ENCODE measurements at places on chromosomes 7 and 10. TPM values are rescaled to one million over a fixed set of nuclear protein-coding genes. Genes with fewer than 3 reads are reported as not detected.

CCM2 gene
- 45.4 TPM for total RNA-seq

GRCh38 chr10:96648297-96648696, 61.5 kb upstream of the TM9SF3 start:
- no peak for DNase-seq

DNA sequence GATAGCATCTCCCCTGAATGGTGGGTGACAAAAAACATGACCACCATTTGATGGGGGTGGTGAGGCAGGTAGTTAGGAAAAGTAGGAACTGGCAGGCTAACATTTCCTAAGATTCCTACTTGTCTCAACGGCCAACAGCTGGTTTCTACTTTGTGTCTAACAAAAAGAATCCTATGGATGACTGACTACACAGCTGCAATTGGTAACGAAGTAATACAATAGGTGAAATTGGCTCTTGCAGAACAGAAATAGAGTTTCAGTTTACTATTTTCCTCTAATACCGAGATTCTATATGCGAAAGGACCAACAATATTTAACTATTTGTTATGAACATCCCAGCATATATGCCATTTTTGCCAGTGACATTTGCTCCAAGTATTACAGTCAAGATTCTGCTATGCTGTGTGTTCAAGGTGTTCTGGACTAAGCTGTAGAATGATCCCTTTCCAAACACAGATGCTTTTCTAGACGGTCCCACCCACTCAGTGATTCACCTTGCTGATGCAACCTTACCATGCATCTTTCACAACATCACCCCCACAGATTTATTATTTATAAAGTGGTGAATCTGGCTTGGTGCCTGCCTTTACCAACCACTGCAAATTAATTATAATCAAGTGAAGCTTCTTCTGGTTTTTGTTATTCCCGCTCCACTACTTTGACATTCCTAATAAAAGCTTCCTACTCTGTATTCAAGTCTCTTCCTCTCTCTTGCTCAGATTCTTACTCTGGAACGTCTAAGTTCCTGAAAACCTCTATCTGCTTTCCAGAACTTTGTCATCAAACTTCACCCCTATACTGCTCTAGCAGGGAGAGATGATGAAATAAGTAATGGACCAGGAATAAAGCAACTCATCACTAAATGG, 16.8 kb downstream of the BBIP1 start:
- peak; percentile 75 for DNase-seq

CHN2 gene
- total RNA-seq: 0.32 TPM

- no peak for DNase-seq
Observed at GRCh38 chr7:142250705-142251104, 7.2 kb downstream of the PRSS58 start.

DNA sequence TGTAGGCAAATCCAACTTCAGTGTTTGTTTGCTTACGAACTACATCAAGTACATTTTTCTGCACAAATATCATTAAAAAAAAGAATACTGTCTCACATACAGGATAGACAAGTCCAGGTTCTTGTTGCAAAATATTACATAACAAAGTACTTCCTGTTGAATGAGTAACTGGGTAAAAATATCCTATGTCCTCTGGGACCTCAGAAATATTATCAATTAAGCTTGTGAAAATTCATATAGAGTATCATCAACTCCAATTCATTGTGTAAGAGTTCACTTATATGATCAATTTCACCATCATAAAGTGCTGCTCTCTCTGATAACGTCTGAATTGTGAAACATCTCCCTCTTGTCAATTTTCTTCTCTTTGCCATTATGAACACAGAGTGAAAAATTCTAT, 22.6 kb downstream of the HERC4 start:
- no peak for DNase-seq

NEUROD6 gene
- total RNA-seq: not detected

HOXA3 gene
- 11.7 TPM for total RNA-seq
